ENCODE measurements at places on chromosomes 6 and 20.
A peak's percentile ranks its signal among the peaks of the same experiment; 100 is the strongest.

DNA sequence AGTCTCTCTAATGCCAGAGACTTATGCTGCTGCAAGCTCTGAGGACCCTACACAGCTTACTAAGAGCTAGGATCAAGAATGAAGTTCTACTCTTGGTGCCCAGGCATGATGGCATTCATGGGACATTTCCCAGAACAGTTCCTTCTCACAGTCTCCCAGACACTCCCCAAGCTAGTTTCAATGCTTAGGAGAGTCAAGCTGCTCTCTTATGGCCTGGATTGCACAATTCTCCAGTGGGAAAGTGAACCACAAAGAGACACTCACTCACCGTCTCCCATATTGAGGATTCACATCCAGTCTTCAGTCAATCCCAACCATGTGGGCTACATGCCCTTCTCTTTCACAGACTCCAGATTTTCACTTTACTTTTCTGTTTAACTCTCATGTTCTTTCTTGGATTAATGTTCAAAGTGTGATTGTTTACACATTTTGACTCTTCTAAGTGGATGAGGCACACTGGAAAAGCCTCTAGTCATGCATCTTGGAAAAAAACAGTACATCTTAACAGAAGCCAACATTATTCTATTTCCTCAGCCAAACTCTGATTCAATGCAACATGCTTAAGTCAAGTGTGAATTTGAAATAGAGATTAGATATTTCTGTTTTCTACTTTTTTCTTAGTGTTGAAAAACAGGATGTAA is 447.8 kb upstream of the BTBD3 start:
- no peak for DNase-seq

DNA sequence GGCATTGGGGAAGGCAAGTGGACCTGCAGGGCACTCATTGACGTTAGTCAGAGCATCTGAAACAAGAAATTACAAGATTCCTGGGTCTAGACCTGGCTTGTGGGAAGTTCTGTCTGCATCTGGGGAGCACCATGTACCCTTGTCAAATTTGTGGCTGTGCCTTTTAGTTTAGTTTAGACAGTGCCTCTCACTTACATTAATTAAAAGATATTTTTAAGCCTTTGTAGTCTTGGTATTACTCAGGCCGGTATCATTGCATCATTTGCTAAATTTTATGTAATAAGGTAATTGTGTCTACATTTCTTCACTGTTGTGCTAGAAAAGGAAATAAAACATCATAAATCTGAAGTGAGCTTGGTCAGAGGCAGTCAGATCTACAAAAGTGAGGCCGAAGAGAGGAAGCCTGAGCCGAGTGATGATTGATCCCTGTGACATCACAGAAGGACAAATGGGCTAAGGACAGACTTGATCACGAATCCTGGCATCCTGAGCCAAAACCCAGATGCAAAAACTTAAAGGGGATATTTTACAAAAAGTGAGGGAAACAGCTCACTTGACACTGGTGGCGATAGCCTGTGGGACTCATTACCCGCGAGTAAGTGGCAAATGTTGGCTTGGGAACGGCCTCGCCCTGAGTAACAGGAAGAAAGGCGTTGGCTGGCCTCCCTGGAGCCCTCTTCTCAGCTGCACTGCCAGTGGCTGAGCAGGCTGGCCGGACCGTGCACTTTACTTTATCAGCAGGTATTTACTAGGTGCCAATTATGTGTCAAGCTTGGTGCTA is 106.5 kb downstream of the TCP11 start:
- no peak for DNase-seq

GRCh38 chr6:128508588-128509296 is 11.7 kb downstream of the PTPRK start:
- DNase-seq, result peak; percentile 96

- no peak for DNase-seq
These were observed 5.3 kb upstream of the STX11 start for GRCh38 chr6:144144996-144145395.

DNA sequence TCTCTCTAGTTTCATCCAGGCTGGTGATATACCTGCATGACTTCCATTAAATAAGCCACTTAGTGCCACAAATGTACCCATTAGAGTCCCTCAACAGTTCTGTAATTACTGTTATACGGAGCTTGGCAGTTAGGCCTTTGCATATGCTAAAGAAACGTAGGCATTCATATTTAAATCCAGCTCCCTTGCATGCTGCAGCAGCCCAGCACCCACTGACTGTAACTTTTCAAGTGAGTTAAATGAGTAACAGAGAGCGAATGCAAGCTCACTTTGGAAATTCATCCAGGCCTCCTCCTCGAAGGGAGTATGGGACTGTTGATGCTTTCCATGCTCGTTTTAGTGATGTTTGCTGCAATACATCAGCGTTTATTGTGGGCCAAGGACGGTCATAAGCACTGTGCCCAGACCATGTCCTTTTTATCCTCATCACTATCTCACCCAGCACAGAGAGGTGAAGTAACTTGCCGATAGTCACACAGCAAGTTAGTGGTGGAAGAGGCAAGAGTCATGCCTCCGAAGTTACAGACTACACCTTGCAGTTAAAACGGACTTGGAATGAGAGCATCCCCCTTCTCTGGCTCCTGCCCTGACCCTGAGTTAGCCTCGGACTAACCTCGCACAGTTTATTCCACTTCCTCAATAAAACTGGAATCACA is 179.4 kb upstream of the PDE10A start:
- DNase-seq, result no peak

- no peak for DNase-seq
These were observed 123.0 kb upstream of the POU3F2 start for GRCh38 chr6:98711380-98711779.

DNA sequence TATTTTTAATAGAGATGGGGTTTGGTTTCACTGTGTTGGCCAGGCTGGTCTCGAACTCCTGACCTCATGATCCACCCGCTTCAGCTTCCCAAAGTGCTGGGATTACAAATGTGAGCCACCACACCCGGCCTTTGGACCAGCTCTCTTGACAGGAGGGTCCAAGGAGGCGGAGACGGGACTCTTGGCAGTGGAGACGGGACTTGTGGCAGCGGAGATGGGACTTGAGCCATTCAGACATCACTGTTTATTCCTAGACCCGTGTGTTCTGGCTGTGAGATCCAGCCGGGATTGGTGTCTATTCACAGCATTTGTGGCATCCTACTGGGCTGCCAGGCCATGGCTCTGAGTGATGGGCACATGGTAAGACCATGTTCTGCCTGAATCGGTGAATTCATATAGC is 25.6 kb downstream of the PRPF6 start:
- no peak for DNase-seq

DNA sequence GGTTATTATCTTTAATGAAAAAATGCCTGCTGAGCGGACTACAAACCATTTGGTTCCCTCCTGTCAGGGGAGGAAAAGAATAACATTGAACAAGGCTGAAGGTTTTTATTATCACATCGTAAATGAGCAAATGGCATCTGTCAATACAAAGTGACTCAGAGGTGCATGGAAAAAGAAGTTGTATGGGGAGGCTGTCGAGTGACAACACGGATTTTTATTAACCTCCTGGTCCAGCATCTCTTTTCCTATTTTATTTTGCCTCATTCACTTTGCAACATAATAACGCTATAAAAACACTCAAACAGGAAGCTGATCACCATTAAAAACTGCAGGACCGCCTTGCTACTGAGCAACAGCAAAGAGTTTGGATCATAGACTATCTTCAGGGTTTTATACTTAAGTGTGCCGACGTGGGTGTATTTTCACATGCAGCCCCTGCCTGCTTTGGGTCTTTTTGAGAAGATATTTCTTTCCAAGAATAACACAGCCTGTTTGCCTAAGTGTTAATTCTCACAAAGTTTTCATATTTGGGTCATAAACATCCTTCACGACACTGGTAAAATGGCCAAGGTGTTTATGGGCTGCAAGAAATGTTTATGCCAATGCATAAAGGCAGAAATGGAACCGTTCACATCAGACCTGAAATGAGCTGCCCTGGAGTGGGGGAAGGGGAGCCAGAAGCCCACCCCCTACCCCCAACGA is 132.1 kb upstream of the SALL4 start:
- no peak for DNase-seq

GRCh38 chr6:45835721-45836437 is 179.8 kb downstream of the CLIC5 start:
- no peak for DNase-seq

DNA sequence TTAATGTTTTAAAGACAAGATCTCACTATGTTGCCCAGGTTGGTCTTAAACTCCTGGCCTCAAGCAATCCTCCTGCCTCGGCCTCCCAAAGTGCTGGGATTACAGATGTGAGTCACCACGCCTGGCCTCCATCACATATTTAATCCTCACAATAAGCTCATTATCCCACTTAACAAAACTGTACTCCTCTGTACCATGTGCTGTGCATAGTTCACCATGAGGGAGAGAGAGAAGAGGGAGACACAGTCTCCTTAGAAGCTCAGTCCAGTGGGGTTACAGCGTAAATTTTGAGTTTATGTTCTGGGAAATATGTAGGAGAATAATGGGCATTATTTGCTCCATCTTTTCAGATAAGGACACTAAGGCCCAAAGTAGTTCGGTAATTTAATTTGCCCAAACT is 7.9 kb upstream of the CPNE5 start:
- DNase-seq, result no peak

- no peak for DNase-seq
These were observed 74.0 kb upstream of the EYA2 start for GRCh38 chr20:46820682-46821081.

- DNase-seq, result peak; percentile 74
These were observed 12.7 kb downstream of the SAYSD1 start for GRCh38 chr6:39102071-39102820.

DNA sequence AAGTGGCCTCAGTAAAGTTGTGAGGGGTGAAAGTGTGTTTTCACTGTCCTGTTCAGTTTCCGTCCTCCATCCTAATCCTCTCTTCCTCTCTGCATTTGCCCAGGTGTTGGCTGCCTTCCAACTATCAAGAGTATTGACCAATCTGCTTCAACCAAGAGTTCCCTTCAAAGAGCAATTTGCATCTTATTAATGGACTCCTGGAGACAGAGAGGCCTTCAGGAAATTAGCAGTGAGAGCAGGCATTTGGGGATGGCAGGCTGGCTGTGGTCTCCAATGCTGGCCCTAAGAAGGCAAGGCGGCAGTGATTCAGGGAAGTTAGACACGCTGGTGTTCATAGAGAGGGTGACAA is 77.2 kb downstream of the GPR6 start:
- no peak for DNase-seq

DNA sequence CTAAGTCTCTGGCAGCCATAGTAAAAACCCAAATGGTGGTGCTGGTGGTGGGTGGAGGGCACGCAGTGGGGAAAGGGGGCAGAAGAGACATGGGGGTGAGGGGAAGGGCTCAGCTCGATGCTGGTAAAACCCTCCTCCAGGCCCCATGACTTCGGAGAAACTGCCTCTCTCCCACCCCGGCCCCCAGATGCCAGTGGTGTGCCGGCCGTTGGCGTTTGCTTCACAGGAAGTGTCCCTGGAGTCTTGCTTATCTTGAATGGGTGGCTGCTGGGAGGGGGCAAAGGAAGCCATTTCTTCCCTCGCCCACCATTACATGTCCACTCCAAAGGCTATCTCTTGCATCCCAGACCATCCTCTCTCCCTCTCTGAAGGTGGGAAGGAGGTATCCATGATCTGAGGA is 25.4 kb downstream of the VEGFA start:
- no peak for DNase-seq

GRCh38 chr20:36311854-36312723 is 6.0 kb downstream of the DLGAP4 start:
- no peak for DNase-seq

- DNase-seq, result peak; percentile 80
These were observed 28.1 kb downstream of the TOX2 start for GRCh38 chr20:43942667-43943285.

- no peak for DNase-seq
These were observed 160.8 kb downstream of the ZDHHC14 start for GRCh38 chr6:157541618-157542413.

DNA sequence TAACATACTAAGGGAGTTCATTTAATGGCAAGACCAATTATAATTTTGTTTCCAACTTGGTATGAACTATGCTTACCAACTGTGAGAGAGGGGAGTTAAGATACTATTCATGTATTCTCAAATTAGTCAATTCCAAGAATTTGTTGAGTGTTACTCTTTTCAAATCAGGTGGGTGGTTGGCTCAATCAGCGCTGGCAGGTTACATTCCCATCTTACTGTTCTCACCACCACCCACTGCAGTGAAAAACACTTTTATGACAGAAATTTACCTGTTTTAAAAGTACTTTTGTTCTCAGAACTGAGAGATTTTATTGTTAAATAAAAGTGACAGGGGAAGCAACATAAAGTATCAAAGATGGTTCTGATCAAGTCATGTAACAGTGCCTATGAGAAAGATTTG is 642.0 kb downstream of the PRKN start:
- DNase-seq, result no peak

DNA sequence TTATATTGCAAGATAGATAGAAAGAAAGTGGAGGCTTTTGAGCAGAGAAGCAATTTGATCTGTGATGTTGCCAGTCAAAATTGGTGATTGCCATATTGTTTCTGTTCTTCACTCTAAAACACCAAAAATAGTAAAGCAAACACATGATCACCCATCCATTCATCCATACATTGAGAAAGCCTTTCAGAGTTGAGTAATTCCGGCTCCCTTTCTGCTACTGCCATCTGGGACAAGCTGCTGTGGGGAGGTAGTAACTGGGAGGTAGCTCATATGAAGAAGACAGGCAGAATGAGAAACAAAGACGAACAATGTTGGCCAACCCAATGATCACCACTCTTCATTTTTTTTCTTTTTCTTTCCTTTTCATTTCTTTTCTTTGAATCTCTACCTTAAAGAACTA is 51.1 kb upstream of the HBS1L start:
- no peak for DNase-seq

DNA sequence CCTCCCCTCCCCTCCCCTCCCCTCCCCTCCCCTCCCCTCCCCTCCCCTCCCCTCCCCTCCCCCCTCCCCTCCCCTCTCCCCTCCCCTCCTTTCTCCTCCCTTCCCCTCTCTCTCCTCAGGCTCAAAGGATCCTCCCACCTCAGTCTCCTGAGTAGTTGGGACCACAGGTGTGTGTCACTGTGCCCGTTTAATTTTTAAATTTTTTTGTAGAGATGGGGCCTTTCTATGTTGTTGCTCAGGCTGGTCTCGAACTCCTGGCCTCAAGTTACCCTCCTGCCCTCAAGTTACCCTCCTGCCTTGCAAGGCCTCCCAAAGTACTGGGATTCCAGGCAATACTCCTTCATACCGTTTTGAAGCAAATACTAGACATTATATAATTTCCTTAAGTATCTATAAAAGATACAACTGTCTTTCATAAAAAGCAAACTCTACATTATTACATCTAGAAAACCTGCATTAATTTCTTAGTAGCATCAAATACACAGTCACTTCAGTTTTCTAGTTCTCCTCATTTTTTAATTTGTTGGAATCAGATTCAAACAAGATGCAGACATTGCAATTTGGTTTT is 39.8 kb downstream of the NCOA3 start:
- no peak for DNase-seq

- no peak for DNase-seq
These were observed 243.1 kb upstream of the FLRT3 start for GRCh38 chr20:14580418-14581074.

Measured in fibroblast of lung (primary cell).